ENCODE measurements at places on chromosomes 2 and 18. TPM values are rescaled to one million over a fixed set of nuclear protein-coding genes. Genes with fewer than 3 reads are reported as not detected.

DNA sequence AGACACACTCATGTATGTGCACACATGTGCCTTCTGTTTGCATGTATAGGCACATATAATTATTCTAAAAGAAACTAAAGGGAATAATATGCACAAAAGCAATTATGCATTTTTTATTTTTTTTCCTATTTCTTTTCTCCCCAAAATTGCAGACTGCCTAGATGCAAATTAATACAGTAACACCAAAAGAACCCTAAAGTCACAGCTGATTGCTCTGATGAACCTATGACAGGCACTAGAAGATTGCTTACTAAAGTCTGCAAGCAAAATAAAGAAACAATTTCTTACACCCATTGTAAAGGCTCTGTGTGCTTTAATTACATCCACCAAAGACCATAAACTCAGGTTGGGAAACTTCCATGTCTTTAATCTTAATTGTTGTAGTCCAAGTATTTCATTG is 7.7 kb upstream of the EML4 start:
- DNase-seq = no peak

DNA sequence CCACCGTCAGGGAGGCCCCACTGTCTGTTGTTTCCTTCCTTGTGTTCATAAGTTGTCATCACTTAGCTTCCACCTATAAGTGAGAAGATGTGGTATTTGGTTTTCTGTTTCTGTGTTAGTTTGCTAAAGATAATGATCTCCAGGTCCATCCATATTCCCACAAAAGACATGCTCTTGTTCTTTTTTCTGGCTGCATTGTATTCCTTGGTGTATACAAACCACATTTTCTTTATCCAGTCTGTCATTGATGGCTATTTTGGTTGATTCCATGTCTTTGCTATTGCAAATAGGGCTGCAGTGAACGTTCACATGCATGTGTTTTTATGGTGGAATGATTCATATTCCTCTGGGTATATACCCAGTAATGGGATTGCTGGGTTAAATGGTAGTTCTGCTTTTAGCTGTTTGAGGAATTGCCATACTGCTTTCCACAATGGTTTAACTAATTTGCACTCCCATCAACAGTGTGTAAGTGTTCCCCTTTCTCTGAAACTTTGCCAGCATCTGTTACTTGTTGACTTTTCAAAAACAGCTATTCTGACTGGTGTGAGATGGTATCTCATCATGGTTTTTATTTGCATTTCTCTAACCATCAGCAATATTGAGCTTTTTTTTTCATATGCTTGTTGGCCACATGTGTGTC is 156.6 kb upstream of the NOSTRIN start:
- DNase-seq = no peak

- no peak for DNase-seq
These were observed 28.3 kb downstream of the BARD1 start for GRCh38 chr2:214781226-214781625.

DNA sequence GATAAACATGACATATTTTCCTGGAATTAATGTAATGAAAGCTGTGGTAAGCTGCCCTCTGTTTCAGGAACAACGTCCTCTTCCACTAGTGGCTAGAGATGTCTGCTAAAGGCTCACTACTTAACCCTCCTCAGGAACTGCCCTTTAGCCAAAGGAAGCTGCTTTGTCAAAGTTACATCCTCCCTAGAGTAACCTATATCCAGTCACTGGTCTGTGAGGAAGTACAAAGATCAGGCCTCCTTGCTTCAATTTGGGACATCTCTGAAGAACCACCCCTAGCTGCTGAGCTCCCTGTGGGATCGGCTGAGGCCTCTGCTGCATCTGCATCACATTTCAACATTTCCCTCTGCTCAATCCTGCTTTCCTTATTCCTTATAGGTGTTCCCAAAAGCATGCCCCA is 107.8 kb downstream of the PRELID3A start:
- no peak for DNase-seq

GRCh38 chr2:236195726-236196125 is 27.5 kb upstream of the GBX2 start:
- DNase-seq = no peak

- no peak for DNase-seq
These were observed 73.6 kb downstream of the COPS8 start for GRCh38 chr2:237159006-237159911.

DNA sequence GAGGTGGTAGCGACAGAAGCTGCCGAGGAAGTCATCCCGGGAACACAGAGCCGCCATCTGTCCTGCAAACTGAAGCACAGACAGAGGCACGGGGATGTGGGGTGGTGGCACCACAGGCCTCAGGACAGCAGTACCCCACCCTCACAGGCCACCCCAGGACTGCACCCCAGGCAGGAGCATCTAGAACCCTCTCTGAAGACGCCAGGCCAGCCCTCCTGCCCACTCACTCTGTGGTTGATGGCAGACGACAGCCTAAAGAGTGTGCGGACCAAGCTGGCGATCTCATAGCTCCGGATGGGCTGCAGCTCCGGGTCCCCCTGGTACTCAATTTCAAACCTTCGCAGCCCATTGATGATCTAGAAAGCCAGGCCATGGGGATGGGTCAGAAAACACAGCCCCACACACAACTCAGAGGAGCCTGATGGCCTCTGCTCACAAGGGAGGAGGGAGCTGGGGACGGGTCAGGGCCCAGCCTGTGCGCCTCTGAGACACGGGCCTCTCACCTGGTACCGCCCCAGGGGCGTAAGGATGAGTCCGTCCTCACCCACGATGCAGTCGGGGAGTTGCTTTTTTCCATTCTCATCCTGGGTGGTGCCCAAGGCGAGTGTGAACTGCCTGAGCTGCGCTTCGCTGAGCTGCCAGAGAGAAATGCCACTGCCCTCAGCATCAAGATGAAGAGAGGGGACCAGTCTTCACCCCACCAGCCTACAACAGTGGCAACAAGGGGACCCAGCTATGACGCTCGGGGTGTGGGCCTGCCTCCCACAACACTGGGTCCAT is 8.1 kb upstream of the CCDC74B start:
- DNase-seq = no peak

DNA sequence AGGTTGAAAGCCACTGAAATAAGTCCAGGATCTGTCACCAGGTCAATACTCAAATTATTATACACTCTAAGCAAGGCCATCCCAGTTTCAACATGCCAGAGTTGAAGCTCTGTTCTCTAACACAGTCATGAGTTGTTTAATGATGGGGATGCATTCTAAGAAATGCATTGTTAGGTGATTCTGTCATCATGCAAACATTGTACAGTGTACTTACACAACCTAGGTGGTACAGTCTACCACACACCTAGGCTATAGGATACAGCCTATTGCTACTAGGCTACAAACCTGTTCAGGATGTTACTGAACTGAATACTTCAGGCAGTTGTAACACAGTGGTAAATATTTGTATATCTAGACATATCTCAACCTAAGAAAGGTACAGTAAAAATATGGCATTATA is 162.2 kb downstream of the BAZ2B start:
- DNase-seq = no peak

DNA sequence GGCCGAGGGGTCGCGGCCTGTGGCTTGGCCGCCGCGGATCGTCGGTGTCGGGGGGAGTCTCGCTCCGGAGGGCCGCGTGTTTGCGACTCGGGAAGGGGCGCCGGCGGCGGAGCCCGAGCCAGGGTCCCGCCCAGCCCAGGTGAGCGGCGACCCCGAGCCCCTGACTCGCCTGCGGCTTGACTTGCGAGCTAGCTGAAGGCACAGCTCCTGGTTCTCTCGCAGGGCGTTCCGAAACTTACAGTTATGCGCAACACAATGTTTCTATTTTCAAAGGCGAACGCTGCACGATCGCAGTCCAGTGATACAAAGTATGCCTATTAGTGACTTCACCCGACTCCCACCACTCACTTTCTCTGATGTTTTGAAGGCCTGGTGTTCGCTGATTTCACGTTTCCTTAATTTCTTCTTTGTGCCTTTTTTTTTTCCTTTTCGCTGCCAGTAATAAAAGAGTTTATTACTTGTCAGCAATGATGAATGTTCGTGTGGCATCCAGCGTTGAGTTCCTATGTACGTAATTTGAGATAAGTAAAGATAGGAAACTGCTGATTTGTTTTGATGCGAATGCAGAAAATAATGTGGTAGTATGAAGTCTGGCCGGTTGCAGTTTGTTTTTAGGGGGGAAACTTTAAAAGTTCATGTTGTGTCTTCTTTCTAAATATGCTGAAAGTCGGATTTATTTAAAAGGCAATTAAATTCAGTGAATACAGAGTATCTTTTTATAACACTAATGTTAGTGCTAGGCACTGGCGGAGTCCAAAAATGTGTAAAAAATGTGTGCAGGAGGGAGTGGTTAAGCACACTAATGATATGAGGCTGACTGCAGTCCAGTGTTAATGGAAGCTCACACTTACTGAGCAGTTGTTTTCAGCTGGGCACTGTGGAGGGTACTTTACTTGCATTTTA is 706 bp downstream of the UBXN2A start:
- DNase-seq = peak; percentile 61

- DNase-seq = no peak
These were observed 28.8 kb downstream of the SNORC start for GRCh38 chr2:232898592-232899543.

DNA sequence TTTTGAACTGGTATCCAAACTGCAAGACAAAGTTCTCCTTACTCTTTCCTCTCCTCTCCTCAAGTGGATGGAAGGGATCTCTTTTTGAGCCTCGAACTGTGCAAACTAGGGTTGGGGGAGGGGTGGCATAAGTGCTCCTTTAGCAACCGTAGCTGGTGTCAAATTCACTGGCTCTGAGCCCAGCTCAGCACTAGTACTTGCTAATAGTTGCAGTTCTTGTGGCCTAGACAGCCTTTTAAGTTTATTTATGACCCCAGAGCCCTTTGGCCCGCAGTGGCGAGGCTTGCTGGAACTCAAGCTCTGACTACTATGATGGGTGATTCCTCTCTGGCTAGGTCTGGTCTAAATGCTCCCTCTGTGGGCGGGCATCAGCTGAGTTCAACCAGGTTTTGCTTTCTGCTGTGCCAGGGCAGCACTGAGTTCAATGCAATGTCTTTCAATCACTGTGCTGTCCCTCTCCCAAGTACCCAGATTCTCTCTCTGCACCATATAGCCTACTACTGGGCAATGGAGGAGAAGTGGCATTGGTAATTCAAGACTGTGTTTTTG is 528.4 kb upstream of the SYT4 start:
- no peak for DNase-seq

- DNase-seq = no peak
These were observed 89.5 kb downstream of the TMEM185B start for GRCh38 chr2:120133572-120134244.

GRCh38 chr2:60623040-60623439 is 69.6 kb upstream of the BCL11A start:
- no peak for DNase-seq

GRCh38 chr2:4618141-4618540 is 914.8 kb downstream of the DCDC2C start:
- no peak for DNase-seq

GRCh38 chr2:120854014-120854620 is 118.4 kb downstream of the GLI2 start:
- DNase-seq = no peak

GRCh38 chr2:127597046-127597983 is 48.6 kb upstream of the GPR17 start:
- no peak for DNase-seq

DNA sequence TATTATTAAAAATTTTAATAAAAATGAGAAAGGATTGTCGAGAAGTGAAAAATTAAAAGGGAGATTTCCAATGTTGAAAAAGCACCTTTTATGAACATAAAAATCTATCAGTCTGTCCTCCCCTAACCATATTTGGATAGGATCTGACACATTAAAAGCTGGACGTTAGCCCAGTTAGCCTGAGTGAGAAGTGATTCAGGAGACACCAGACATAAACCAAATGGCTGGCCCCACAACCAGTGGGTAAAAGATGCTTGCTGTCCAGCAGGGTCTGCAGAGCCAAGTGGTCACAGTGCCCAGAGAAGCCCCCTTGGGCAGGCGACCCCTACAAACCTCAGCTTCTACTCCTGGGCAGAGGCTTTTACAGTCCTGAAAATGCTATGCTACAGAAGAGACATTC is 253.8 kb upstream of the LYPD1 start:
- no peak for DNase-seq

DNA sequence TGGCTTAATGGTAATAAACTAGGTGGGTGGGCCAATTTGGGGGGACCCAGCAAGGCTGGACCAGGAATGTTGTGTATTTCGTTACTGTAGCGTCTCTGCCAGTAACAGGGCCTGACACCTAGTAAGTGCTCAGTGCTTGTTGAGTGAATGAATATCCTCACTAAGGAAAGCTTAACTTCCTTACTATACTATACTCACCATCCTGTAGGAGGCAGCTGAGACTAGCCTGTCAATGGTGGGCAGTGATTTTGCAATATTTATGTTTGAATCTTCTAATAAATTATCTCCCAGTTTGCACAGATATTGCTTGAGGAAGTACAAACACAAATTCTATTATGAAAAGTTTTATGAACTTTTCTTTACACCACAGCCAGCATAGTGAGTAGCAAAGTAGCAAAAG is 370.7 kb upstream of the SYT4 start:
- no peak for DNase-seq

GRCh38 chr2:217075268-217076057 is 215.6 kb upstream of the TNP1 start:
- DNase-seq = no peak

DNA sequence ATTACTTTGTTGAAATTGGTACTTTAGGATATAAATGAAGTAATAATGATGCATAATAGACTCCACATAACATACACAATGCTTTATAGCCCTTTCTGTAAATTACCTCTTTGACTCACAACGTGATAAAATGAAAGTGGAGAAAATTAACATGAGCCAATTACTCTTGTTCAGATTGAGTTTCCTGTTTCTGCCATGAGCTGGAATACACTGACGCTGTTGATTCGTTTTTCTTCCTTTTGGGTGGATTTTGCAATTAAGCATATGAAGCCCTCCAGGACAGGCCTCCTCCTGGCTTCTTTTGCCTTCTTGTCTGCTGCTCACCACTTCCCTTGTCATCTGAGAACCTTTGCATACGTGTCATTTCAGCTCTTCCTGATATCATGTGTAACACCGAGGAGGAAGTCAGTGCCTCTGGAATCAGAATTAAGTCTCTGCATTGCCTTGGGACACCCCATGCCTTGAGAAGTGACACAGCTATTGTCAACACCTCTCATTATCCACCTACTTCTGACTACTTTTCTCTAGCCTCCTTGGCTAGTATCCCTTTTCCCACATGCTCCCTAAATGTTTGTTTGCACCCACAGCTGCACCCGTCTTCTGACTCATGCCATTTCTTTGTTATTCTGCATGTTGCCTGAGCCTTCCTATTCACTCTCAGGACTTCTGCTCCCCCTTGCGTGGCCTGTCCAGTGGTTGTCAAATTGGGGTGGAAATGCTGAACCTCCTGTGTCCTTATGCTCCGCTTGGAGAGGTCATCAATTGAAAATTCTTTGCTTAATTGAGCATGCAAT is 134.1 kb downstream of the FMNL2 start:
- no peak for DNase-seq

The LNPK gene
- total RNA-seq = 38.2 TPM

The CRYGC gene
- total RNA-seq = not detected

The MAL gene
- total RNA-seq = 178 TPM

The LIPT1 gene
- 7.2 TPM for total RNA-seq

The C2orf15 gene
- 0.47 TPM for total RNA-seq

The GPR155 gene
- 7.1 TPM for total RNA-seq

The NEURL3 gene
- total RNA-seq = 0.52 TPM

The BCL2 gene
- total RNA-seq = 143 TPM

The LIPG gene
- total RNA-seq = 0.16 TPM

The ALLC gene
- not detected for total RNA-seq
